SK-N-MC (cell line): ENCODE measurements at places on chromosomes 5 and 9.

DNA sequence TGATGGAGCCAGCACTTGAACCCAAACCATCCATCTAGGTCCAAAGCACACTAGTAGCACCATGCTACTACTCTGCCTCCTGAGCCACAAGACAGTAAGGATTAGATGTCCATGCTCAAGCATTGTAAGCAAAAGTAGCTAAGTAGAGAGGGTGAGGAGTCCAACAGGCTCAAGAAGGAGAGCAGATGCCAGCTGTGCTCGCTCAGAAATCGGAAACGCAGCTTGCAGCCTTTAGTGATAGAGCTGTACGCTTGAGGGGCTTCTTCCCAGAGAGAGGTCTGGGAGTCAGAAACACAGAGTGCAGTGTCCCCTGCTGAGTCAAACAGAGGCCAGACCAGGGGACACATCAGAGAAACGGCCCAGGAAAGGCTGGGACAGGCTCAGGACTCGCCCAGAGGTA lies 32.7 kb upstream of the GABRP start:
- no peak for DNase-seq

DNA sequence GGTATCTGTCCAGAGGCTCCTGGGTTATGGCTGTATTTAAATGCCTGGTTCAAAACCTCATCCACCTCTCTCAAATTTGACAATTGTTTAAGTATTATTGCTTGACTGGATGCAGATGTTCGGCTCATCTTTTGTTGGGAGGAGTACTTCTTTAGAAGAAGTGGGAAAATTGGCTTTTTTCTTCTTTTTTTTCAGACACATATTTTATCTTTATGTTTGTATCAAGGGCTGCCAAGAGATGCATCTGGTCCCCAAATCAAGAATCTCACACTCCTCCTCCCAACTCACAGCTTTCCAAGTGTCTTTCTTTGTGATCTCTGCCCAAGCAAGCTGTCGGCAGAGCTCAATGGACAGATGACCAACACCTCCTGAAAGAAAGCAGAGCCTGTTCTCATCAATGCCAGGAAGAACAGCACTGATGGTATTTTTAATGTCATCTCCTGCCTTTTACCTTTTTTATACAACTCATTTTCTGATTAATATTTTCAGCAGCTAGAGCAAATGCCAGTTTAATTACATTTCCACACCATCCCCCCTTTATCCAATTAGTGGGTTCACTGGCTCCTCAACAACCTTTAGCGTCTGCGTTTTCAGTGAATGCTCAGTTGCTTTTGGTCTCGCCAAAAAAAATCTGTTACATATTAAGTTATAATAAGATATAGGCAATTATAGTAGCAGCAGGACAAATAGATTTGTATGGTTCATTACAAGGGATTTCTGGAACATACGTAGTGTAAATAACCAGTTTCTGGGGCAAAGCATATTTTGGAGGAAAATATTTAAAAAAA lies 110.3 kb upstream of the SLIT3 start:
- no peak for DNase-seq

- no peak for DNase-seq
These were observed 304.4 kb upstream of the SMC2 start for GRCh38 chr9:103789686-103790085.

DNA sequence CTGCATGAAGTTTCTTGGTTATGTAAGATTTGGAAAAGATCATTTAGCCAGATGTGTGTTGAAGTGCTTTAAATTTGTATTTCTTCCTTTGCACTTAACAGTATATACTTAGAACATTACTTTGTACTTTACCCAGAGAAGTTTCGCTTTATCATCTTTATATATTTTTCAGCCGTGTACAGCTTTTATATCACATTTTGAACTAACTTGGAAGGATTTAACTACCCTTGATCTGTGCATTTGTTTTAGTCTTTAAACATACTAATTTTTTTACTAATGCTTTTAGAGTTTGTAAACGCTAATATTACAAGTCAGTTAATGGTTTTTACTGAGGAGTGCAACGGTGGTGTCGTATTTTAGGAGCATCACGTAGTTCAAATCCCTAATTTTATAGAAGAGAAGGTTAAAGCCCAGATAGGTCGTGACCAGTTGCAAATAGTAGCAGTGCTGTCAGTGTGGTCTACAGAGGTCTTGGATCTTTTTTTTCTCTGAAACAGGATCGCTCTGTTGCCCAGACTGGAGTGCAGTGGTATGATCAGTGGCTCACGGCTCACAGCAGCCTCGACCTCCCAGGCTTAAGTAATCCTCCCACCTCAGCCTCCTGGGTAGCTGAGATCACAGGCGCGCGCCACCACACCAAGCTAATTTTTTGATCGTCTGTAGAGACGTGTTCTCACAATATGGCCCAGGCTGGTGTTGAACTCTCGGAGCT lies 2.0 kb downstream of the MATR3 start:
- no peak for DNase-seq

DNA sequence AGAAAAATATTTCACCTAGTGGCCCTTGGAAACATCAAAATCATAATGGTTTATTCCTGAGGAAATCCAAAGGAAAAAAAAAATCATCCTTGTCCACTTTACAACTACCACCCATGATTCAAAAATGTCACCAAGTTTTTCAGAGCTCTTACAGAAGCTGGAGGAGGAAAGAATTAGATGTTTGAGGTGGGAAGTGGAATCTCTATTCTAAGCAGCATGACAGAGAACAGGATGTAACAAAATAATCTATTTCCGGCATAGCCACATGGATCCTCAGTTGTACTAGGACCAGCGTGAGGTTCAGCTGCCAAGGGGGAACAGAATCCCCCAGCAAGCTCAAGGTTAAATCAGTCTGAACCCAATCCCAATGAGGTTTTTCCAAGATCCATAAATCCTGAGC lies 40.2 kb downstream of the FBXW11 start:
- DNase-seq: no peak

DNA sequence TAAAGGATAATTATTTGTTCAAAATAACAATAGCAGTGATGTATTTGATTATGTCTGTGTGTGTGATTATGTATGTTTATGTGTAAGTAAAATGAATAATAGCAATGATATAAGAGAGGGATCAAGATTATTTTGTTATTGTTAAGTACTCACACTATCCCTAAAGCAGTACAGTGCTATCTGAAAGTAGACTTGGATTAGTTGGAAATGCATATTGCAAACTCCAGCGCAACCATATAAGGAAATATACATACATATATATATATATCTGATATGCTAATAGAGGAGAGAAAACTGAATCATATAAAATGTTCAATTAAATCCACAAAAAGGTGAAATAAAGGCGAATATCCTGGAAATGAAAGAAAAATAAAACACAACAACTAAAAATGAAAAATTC lies 268.4 kb downstream of the HINT1 start:
- no peak for DNase-seq

DNA sequence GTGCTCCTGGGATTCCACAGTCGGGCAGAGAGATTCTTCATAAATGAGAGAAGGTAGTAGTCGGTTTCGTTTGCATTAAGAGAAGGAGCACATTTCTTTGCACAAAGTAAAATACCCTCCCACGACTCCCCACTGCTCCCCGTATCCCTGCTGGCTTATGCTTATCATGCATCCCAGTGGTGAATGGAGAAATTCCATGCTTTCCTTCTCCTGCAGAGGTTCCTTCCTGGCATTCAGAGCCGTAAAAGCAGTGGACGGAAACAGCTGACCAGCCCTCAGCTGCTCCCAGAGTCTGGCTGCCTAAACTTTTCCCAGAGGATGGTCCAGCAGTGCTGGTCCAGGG lies 93.1 kb downstream of the C9orf152 start:
- no peak for DNase-seq

GRCh38 chr9:90945336-90945735 lies 143.7 kb downstream of the SYK start:
- DNase-seq: no peak

DNA sequence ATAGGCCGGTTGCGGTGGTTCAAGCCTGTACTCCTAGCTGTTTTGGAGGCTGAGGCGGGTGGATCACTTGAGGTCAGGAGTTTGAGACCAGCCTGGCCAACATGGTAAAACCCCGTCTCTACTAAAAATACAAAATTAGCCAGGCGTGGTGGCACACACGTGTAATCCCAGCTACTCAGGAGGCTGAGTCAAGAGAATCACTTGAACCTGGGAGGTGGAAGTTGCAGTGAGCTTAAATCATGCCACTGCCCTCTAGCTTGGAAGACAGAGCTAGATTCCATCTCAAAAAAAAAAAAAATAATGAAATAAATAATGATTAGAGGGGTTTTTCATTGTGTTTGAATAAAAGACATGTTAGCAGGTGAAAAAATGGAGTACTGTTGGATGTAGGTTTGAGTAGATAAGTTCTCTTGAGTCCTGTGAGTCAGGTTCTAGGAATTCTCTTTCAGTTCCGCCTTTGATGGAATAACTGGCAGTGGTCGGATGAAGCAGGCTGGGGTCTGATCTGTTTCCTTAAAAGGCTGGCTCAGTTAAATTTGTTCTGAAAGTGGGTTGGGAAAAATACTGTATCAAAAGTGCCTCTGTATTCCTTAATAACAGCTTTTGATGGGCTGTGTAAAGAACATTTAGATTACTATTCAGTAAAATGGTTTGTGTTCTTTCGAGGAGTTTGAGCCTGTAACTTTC lies 73.2 kb downstream of the AOPEP start:
- DNase-seq: no peak

- no peak for DNase-seq
These were observed 66.8 kb downstream of the FCHO2 start for GRCh38 chr5:73022471-73023169.

DNA sequence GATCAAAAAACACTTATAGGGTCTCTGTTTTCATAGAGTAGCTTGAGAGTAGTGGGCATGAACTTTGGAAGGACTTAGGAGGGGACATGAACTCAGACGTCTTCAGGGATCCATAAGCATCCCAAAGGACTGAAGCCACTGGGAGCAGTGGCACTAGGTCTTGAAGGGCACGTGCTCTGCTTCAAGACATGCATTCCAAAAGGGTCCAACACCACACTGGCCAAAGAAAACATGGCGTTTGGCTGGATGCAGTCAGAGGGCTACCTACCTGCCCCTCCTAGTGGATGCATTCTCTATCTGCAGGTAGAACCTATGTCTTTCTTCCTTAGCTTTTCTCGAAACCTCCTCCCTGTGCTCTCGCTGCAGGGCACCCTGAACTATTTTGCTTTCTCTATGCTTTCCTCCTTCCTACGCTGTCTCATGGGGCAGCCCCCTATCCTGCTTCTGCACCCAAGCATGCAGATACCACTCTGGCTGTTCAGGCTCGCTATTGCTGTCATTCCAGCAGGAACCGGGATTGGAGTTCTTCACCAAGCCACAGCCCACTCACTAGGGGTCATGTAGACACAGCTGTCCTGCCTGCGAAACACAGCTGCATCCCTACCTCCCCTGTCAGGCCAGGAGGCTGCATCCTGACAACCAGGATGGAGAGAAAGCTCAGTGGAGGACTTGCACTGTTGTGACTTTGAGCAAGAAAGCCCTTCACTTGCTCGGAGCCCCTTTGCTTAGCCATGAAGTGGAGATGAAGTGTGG lies 11.9 kb downstream of the FAM240B start:
- DNase-seq: no peak

GRCh38 chr9:9275601-9276000 lies 1337.2 kb downstream of the PTPRD start:
- no peak for DNase-seq

DNA sequence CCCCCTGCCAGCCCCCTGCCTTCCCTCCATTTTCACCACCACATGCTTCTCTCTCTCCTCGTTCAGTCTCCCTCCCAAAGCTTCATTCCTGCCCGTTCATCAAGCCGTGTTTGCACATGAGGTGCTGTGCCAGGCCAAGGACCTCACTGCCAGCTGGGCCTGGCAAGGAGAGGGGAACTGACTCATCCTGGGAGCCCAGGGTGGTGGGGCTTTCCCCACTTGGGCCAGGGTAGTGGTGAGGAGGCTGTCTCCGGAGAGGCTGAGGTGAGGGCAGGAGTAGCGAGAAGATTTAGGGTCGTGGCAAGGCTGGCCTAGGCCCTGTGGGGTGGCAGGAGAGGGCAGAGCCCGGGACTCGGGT lies 30.4 kb upstream of the NOTCH1 start:
- DNase-seq: no peak

DNA sequence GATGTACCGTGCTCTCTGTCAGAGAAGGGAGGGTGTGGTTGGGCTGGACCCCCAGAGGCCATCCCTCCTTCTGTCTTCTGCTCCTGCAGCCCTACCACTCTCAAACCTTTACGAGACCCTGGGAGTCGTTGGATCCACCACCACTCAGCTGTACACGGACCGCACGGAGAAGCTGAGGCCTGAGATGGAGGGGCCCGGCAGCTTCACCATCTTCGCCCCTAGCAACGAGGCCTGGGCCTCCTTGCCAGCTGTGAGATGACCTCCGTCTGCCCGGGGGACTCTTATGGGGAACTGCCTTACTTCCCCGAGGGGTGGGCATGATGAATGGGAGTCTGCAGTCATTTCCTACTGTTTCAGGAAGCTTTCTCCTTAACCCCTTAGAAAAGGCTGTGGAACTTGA lies 17.5 kb downstream of the TGFBI start:
- no peak for DNase-seq

- no peak for DNase-seq
These were observed 41.9 kb downstream of the TNFAIP8 start for GRCh38 chr5:119397518-119398380.

GRCh38 chr5:141908796-141909195 lies 14.9 kb upstream of the DELE1 start:
- DNase-seq: no peak

- no peak for DNase-seq
These were observed 34.6 kb downstream of the HSPA4 start for GRCh38 chr5:133086366-133086875.

DNA sequence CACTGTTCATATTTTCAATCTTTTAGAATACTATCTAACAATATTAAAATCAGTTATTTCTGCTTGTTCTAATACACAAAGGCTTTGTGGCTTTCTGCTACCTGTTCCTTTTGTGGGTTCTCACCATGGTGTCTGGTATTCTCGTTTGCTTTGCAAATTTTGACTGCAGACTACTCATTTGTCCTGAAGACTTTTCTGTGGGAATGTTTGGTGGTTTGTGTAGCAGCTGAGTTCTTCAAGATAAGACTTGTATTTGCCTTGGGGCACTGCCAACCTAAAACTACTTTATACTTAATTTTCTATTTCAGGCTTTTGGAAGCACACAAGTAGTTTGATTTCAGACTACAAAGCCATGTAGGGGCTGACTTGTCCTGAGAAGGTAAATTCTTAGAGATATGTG lies 11.1 kb downstream of the IL33 start:
- DNase-seq: no peak

DNA sequence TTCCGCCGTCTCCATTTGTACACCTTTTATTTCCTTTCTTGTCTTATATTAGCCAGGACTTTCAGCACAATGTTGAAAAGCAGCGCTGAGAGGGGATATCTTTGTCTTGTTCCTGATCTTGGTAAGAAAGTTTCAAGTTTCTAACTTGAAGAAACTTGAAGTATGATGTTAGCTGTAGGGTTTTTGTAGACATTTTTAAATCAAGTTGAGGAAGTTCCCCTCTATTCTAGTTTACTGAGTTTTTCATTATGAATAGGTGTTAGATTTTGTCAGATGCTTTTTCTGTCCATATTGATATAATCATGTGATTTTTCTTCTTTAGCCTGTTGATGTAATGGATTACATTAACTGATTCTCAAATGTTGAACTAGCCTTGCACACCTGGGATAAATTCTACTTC lies 425.7 kb downstream of the PIK3R1 start:
- DNase-seq: no peak
